ENCODE measurements at places on chromosomes 2 and 18.

DNA sequence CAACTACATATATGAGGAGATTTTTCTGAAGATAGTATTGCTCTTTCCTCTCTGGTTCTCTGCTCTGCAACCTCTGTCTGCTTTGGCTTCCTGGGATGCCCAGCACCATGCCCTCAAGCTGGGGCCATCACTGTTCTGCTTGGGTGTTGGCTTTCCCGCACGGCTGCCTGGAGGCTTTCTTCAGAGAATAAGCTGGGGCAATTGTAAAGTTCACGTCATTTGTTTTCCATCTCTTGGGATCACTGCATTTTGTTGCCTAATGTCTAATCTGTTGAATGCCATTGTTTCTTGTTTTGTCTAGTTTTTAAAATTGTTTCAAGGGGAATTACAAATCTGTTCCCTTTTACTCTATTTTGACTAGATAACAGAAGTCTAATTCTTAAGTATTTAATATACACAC, 437.3 kb upstream of the NRP2 start:
- DNase-seq = no peak

GRCh38 chr2:134445985-134446382, 192.1 kb downstream of the MGAT5 start:
- no peak for DNase-seq

DNA sequence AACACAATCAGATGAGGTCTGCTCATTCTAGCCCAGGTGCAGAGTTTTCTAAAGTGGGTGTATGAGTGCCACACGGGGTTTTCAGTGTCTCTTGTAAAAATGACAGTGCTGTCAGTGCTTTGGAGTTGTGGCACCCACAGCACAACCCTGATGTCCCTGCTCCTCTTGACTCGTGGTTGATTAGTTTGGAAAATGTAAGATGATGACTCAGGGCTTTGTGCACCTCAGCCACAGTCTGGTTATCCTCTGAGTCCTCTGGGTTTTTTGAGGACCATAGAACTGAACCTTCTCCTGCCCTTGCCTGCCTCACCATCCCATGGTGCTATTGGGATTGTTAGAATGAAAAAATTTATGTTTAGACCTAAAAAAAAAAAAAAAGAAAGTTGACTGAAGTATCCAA, 105.6 kb downstream of the MYO1B start:
- DNase-seq = no peak

DNA sequence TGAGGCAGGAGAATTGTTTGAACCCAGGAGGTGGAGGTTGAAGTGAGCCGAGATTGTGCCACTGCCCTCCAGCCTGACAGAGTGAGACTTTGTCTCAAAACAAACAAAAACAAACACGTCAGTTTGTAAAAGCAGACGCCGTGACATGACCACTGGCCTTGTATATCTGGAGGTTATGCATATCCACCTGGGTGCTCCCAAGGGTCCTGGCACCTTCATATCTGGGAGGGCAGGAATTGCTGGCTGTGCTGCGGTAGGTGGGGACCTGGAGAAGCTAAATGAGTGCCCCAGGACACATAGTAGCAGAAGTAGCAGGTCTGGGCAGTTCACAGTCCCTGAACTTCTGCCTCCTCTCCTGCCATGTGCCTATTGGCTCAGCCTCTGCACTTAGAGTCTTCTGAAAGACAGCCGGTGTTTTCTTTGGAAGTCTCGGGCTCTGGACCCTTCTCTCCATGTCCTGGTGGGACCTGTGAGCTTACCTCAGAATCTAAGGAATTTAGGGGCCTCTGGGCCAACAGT, 30.9 kb upstream of the IL1R2 start:
- no peak for DNase-seq

- no peak for DNase-seq
These were observed 30.0 kb upstream of the HS6ST1 start for GRCh38 chr2:128348701-128349100.

- DNase-seq = no peak
These were observed 39.3 kb upstream of the EFEMP1 start for GRCh38 chr2:55962915-55963314.

GRCh38 chr2:217790681-217791392, 212.0 kb downstream of the TNS1 start:
- no peak for DNase-seq

GRCh38 chr2:188977317-188977716, 3.1 kb downstream of the COL3A1 start:
- no peak for DNase-seq

DNA sequence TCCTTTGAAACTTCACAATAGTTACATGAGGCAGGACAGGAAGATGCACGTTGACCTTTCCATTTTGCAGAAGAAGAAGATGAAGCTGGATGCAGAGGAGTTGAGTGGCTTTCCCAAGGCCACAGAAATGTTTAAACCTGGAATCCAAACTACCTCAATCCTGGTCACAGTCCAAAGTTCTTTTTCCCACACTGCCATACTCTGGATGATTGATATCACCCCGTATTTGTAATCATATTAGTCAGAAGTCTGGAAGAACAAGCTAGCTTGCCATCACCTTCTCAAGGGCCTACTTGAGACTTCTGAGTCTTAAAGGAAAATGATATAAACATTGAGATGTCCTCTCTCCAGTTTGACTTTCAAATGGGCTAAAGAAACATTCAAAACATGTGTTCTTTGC, 190.1 kb downstream of the LNPK start:
- no peak for DNase-seq

- no peak for DNase-seq
These were observed 131.8 kb upstream of the HS6ST1 start for GRCh38 chr2:128450211-128451024.

GRCh38 chr18:8883409-8883668, 178.0 kb downstream of the MTCL1 start:
- DNase-seq = no peak

- DNase-seq = peak; percentile 37
These were observed 121.0 kb upstream of the XPO1 start for GRCh38 chr2:61658841-61659780.

GRCh38 chr18:23757437-23757733, 68.1 kb downstream of the LAMA3 start:
- no peak for DNase-seq
